ENCODE measurements at places on chromosomes 16 and 17.

- peak; percentile 23 for DNase-seq
These were observed 135.4 kb downstream of the CLEC16A start for GRCh38 chr16:11079652-11080187.

- peak; percentile 14 for DNase-seq
These were observed 111.7 kb upstream of the FOXF1 start for GRCh38 chr16:86398622-86399021.

- no peak for DNase-seq
These were observed 43.4 kb downstream of the BAHCC1 start for GRCh38 chr17:81438688-81439087.

- no peak for DNase-seq
These were observed 91.2 kb upstream of the CREBBP start for GRCh38 chr16:3971706-3972105.
